Stimulated activated CD4-positive, alpha-beta T cell treated with anti-CD3 and anti-CD28 coated beads, TNF-alpha, amount 100 ng/mL, for 24 hours (primary cell): ENCODE measurements at places on chromosomes 6 and 20.

GRCh38 chr20:49814057-49814694 is 1.5 kb downstream of the SLC9A8 start:
- no peak for DNase-seq

- no peak for DNase-seq
Measured at GRCh38 chr20:63421094-63421692, 51.3 kb downstream of the KCNQ2 start.

GRCh38 chr20:57660922-57661745 is 40.9 kb upstream of the ZBP1 start:
- no peak for DNase-seq

DNA sequence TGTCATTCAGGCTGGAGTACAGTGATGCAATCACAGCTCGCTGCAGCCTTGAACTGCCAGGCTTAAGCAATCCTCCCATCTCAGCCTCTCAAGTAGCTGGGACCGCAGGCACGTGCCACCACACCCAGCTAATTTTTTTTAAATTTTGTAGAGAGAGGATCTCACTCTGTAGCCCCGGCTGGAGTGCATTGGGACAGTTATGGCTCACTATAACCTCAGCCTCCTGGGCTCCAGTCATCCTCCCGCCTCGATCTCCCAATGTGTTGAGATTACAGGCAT is 86.5 kb downstream of the SERAC1 start:
- DNase-seq = no peak

DNA sequence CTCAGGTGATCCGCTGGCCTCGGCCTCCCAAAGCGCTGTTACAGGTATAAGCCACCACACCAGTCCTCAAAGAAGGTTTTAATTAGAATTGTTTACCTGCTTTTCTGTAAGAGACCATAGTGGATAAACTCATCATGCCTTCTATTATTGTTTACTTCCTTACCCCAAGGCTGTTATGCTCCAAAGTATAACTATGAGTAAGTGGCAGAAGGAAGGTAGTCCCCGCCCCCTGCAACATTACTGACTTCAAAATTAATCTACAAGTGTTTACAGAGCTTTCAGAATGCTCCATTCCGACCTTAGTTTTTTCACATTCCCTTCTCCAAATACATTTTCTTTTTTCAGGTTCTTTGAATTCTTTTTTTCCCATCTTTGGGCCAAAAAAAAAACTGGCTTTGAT is 480.5 kb upstream of the NOX3 start:
- DNase-seq = no peak

DNA sequence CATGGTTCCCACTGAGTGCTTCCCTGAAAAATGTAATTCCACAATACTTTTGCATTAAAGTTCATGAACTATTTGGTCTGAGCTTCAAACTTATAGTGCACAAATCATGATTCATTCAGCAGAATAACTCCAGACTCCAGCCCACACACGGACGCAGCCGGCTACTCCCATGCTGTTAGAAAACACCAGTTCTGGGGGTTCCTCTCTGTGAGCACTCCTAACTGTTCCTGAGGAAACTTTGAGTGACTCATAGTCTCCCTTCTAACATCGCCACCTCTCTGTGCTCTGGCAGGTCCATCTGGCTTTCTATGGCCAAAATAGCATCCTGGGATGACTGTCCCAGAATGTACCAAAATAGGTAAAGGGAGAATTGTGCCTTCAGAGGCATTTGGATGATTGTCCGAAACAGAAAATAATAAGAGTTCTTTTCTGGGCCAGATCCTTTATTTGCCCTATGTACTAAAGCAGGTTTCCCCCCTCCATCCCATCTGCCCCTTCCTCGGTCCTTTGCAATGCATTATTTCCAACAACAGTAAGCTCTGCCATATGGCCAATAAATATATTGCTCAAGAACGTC is 32.3 kb upstream of the LY86 start:
- DNase-seq = no peak

DNA sequence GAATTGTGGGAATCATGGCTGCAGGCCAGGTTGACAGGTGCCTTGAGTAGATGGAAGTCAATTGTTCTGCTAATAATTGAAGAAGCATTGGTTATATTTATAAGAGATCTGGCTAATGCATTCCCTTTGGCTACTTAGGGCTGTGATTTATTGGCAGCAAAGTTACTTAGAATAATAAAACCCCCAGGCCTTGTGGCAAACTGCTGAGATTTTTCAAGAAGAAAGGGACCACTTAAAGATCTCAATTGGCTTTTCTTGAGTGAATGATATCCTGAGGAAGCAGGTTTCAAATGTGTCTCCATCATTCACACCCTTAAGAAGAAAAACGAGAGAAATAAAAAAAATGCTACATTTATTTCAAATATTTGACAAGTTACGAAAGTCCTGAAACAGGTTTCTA is 27.4 kb downstream of the DDO start:
- no peak for DNase-seq

DNA sequence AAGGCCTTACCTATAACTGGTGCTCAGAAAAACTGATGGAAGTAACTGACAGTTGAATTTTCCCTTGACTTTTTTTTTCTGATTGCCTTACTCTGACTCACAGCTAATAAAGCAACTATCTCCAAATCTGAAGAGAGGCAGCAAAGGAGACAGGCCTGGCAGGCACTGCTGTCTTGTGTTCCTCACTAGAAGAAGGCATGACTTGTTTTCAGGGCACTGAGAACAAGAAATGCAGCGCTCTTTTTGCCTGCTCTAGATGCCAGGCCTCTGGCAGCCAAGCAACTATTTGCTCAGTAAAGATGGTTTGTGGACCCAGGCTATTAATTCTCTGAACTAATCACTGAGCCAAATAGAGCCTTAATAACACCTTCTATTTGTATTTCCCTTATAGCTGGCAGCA is 155.1 kb downstream of the PRDM13 start:
- no peak for DNase-seq

- DNase-seq = no peak
Measured at GRCh38 chr20:50188879-50189680, 1.6 kb upstream of the CEBPB start.

DNA sequence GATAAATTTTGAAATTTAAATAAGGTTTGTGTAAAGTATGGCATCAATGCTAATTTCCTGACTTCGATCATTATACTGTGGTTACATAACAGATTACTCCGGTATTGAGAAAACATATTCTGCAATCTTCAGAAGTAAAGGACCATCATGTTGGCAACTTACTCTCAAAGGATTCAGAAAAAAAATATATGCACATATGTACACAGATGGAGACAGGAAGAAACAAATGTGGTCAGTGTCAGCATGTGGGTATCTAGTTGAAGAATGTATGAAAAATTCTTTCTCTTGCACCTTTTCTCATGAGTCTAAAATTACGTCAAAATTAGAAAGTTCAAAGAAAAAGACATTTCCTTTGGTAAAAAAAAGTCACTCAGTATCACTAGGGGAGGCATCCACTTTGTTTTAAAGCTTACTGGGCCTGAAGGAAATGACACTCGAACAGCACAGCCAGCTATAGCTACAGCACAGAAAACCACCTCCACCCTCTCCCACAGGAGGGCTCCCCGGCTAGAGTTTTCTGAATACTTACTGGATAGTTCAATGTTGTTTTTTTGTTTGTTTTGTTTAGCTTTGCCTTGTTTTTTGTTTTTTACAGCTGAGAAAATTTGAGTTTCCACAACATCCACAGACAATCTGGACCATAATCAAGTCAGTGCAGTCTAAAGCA is 317.2 kb upstream of the AGPAT4 start:
- no peak for DNase-seq

DNA sequence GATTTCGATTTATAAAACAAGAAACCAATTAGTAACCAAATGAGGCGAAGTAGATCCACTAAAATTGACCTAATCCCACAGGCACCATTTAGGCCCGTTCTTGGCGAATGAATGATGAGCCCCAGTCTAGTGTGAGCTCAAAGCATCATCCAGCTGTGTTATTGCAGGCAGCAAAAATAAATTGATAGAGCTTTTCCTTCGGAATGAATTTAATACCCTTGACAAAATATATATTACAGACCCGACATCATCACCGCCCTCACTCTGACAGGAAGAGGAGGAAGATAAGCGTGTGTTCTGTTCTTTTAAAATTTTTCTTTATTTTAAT is 7.8 kb downstream of the SIM1 start:
- DNase-seq = no peak

DNA sequence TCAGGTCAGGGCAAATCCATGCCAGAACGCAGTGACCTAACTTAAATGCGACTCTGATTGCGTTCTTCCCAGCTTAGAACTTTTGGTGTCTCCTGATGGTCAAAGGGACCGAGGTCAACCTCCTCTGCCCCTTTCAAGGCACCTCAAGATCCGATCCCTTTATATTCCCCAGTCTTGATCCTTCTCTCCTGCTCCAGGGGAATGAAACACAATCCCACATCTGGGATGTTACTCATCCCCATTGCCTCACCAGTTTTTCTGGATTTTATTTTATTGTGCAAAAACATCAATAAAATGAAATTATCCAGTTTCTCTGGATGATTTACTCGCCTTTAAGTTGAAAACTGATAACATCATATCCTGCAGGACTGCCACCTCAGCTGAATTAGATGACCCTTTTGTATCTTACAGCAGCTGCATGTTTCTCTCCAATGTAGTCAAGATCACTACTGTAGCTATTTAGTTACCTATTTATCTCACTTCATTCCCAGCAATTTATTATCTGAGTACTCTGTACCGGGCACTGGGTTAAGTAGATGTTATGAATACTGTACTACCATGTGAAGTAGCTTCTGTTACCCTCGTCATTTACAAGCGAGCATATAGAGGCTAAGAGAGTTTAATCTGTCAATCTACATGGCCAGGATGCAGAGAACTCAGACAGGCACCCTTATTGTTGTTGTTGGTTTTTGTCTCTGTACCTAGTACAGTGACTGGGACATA is 44.0 kb downstream of the IRAK1BP1 start:
- no peak for DNase-seq

DNA sequence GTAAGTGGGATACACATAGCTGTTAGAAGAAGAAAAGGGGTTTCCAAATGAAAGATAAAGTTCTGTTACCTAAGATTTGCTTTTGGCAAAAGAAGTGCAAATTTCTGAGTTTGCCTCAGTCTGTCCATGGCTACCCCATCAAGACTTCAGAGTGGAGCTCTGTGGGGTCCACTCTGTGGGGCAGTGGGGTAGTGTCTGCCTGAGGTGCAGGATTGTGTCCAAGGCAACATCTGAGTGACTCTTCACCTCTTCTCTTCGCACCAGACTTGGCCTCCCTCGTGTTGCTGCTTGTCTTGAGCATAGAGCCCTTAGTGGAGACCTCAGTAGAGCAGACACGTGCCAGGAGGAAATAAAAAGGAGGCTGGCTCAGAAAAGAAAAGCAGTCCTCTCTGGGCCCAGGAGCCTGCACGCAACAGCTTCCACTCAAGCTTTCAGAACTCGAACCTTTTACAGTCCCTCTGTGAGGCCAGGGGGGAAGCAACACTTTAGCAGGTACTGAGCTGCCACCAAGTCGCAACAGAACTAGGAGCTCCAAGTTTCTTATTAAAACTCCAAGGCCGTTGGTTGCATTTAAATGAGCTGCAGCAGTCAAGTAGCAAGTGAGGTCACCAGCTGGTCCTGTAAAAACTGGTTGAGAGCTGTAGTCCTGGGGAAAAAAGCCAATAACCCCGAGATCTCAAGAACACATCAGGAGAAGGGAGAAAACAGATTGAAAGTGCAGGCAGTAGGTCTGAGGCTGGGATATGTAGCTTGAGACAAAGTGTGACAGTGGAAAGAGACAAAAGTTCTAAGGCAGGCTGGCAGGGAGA is 413.5 kb downstream of the CDC5L start:
- DNase-seq = no peak
